ENCODE measurements at places on chromosomes 1 and 21.

DNA sequence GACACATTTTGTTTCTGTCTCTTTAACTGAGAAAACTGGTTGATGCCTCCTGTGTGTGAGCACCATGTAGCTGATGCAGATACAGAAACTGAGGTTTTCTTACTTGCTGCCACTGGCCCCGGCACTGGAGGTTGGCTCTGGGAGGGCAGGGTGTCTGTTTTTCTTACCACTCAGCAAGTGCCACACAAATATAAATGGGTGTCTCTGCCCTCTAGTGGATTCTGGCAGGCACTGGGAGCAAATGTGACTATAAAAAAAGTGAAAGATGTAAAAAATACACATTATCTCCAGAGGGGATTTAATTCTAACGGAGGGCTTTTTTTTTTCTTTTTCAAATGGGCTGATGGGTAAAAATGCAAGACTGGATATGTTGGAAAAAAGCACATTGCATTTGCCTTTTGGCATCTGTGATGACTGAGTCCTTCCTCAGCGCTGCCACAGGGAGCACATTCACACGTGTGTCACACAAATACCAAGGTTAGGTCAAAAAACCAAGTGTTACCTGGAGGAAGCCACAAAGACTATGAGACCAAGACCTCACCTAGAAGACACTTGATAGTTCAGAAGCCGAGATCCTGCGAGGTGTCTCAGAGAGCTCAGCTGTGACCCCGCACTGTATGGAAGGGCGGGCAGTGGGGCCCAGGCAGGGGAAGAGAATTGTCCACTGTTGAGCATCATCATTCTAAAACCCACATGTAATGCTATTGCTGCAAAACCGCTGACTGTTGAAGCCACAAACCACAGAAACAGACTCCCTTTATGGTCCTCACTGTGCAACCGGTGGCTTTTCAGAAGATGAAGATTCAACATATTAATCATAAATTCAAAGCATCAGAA lies 18.9 kb downstream of the PGBD2 start:
- H3K4me3 ChIP-seq: no peak overlapping the region
- DNase-seq: no peak
- H3K36me3 ChIP-seq: no peaks in the 10 kb centered on the region
- no peak overlapping the region for H3K27ac ChIP-seq

DNA sequence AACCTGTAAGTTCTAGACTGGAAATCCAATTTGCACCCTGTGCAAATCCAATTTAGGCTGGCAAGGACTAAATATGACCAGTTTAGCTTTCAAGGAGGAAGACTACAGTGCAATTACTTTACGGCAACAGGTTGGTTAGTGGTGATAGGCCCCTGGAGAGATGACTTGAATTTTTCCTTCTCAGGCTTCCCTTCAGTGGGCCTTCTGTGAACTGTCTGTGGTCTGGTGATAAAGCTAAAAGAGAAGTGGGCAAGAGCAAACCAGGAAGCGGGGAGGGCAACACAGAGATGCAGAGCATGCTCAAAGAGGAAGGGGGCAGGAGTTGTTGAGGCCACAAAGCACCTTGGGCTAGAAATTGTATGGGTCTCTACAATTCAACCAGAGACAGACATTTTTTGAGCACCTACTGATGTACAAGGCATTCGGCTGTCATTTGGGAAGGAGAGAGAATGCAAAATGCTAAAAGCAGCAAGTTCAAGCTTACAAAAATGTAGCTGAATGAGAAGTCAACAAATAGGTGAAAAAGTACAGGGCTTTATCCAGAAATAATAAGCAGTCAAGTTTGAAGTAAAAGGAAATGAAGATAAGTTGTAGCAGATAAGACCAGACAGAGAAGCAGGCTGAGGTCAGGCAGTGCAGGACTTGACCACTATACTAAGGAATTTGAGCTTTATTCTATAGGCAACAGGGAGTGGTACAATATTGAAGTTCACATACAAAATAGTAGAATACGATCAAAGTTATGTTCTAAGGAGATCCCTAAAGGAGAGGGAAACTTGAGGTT lies 23.9 kb downstream of the INPP5B start:
- no peaks in the 10 kb centered on the region for H3K36me3 ChIP-seq
- no peaks in the 10 kb centered on the region for H3K27me3 ChIP-seq
- DNase-seq: no peak
- H3K4me3 ChIP-seq: no peak overlapping the region
- H3K27ac ChIP-seq: no peak overlapping the region

- peak; percentile 50 for DNase-seq
- H3K36me3 ChIP-seq: no peaks in the 10 kb centered on the region
- no peaks in the 10 kb centered on the region for H3K4me1 ChIP-seq
- H3K27ac ChIP-seq: no peak overlapping the region
- peaks cover 12% of the 10 kb centered on the region for H3K27me3 ChIP-seq
- no peak overlapping the region for H3K4me3 ChIP-seq
Measured at GRCh38 chr1:180244840-180245239, 14.8 kb downstream of the LHX4 start.

GRCh38 chr1:246308533-246309075 lies 198.5 kb downstream of the SMYD3 start:
- H3K27me3 ChIP-seq: no peaks in the 10 kb centered on the region
- H3K36me3 ChIP-seq: no peaks in the 10 kb centered on the region
- H3K27ac ChIP-seq: no peak overlapping the region
- H3K4me1 ChIP-seq: no peaks in the 10 kb centered on the region
- H3K4me3 ChIP-seq: no peak overlapping the region
- peak; percentile 12 for DNase-seq

- H3K36me3 ChIP-seq: no peaks in the 10 kb centered on the region
- H3K4me3 ChIP-seq: no peak overlapping the region
- H3K4me1 ChIP-seq: no peaks in the 10 kb centered on the region
- H3K27ac ChIP-seq: no peak overlapping the region
Measured at GRCh38 chr1:68808351-68808750, 311.5 kb upstream of the DEPDC1 start.

GRCh38 chr1:115564201-115564600 lies 77.6 kb upstream of the VANGL1 start:
- no peak for DNase-seq
- H3K27ac ChIP-seq: no peak overlapping the region
- no peak overlapping the region for H3K4me3 ChIP-seq
- no peaks in the 10 kb centered on the region for H3K27me3 ChIP-seq
- no peaks in the 10 kb centered on the region for H3K36me3 ChIP-seq
- H3K4me1 ChIP-seq: no peaks in the 10 kb centered on the region

DNA sequence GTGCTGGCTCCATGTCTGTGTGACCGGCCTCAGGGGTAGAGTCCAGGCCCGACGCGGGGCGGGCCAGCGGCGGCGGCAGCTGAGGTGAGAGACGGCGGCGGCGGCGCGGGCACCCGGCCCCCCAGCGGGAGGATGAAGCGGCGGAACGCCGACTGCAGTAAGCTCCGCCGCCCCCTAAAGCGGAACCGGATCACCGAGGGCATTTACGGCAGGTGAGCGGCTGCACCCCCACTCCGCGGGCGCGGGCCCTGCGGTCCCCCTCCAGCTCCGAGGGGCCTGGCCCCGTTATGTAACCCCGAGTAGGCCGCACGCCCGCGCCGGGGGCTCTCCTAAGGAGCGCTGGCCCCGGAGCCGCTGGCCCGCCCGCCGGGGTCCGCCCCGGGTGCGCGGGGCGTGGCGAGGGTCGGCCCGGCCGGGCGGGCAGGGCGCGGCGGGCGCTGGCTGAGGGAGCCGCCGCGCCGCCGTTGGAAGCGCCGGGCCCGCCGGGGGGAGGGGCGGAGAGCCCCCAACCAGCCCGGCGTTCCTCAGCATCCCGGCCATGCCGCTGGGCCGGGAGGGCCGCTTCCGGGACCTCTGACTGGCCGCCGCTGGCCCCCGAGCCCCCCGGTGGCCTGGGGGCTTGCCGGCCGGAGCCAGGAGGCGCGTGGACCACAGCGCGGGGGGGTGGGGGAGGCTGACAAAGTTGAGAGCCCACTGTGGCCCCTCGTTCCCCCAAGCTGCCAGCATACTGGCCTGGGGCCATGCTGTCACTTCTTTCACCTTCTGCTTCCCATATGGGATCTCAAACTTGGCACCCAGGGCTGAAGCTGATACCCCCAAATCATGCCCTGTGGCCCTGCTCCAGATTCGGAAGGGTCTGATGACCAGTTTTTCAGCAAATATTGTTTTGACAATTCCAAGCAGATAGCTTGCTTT lies 527 bp downstream of the MACO1 start:
- peaks cover 21% of the 10 kb centered on the region for H3K4me1 ChIP-seq
- no peaks in the 10 kb centered on the region for H3K36me3 ChIP-seq
- peak; percentile 76 for DNase-seq
- no peaks in the 10 kb centered on the region for H3K27me3 ChIP-seq
- H3K4me3 ChIP-seq: peak overlapping the region; percentile 78

- H3K27me3 ChIP-seq: no peaks in the 10 kb centered on the region
- H3K36me3 ChIP-seq: no peaks in the 10 kb centered on the region
- DNase-seq: peak; percentile 35
- H3K4me1 ChIP-seq: no peaks in the 10 kb centered on the region
Measured at GRCh38 chr1:100719490-100719889, at the start of gene VCAM1. Gene VCAM1, plus strand, starts transcription at chr1:100719742. Its CDS starts 119 bp downstream, at chr1:100719861.

GRCh38 chr1:197908716-197909220 lies 6.3 kb downstream of the C1orf53 start:
- H3K27ac ChIP-seq: no peak overlapping the region
- H3K36me3 ChIP-seq: no peaks in the 10 kb centered on the region
- peaks cover 92% of the 10 kb centered on the region for H3K27me3 ChIP-seq

GRCh38 chr1:219373616-219373935 lies 199.9 kb downstream of the LYPLAL1 start:
- H3K36me3 ChIP-seq: no peaks in the 10 kb centered on the region
- no peak overlapping the region for H3K27ac ChIP-seq
- no peak for DNase-seq
- H3K27me3 ChIP-seq: no peaks in the 10 kb centered on the region
- H3K4me3 ChIP-seq: no peak overlapping the region

- no peaks in the 10 kb centered on the region for H3K27me3 ChIP-seq
- no peak for DNase-seq
- no peak overlapping the region for H3K4me3 ChIP-seq
Measured at GRCh38 chr1:183982172-183982963, 55.2 kb downstream of the COLGALT2 start.

DNA sequence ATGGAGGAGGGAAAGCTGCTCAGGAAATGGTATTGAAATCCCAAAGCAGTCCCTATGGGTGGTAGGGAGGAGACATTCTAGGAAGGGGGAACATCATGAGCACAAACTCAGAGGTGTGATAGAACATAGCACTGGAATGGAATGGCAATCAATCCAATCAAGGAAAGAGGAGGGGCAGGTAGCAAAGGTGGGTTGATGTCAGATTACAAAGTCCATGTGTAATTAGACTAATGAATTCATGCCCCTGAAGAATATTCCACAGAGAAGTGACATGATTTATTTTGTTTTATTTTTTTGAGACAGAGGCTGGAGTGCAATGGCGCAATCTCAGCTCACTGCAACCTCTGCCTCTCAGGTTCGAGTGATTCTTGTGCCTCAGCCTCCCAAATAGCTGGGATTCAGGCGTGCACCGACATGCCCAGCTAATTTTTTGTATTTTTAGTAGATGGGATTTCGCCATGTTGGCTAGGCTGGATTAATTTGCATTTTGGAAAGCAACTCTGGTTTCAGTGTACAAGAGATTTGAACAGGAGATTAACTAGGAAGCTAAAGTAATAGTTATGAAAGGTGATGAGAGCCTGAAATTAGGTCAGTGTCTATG lies 36.1 kb downstream of the DEGS1 start:
- H3K36me3 ChIP-seq: no peaks in the 10 kb centered on the region
- H3K27me3 ChIP-seq: no peaks in the 10 kb centered on the region
- H3K4me1 ChIP-seq: peaks cover 11% of the 10 kb centered on the region
- DNase-seq: no peak
- peak overlapping the region; percentile 35 for H3K27ac ChIP-seq

GRCh38 chr1:38433084-38433722 lies 386.6 kb upstream of the POU3F1 start:
- no peak overlapping the region for H3K27ac ChIP-seq
- H3K36me3 ChIP-seq: no peaks in the 10 kb centered on the region
- H3K4me3 ChIP-seq: no peak overlapping the region
- H3K27me3 ChIP-seq: no peaks in the 10 kb centered on the region

DNA sequence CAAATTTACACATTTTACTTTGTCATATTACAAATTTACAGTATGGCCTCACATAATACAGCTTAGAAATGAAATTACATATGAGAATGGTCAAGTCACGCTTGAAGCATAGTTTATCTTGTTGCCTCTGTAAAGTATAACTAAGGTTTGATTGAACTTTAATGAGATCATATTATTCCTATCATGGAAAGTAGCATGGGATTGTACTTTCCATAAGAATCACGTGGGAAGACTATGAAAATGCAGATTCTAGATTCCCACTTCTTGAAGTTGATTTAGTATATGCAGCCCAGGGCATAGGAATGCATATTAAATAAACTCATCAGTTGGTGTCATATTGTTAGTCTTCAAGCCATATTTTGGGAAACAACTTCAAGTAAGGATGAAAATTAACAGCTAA lies 342.8 kb downstream of the NCAM2 start:
- H3K4me1 ChIP-seq: no peaks in the 10 kb centered on the region
- DNase-seq: no peak
- no peaks in the 10 kb centered on the region for H3K27me3 ChIP-seq
- no peaks in the 10 kb centered on the region for H3K36me3 ChIP-seq
- H3K4me3 ChIP-seq: no peak overlapping the region

GRCh38 chr1:202958544-202959275 lies 598 bp upstream of the ADIPOR1 start:
- DNase-seq: peak; percentile 57
- H3K27ac ChIP-seq: peak overlapping the region; percentile 83
- peaks cover 2% of the 10 kb centered on the region for H3K4me1 ChIP-seq
